Thoracic aorta (tissue), 2 donors: ENCODE measurements at places on chromosomes 6 and 20. TPM values are rescaled to one million over a fixed set of nuclear protein-coding genes. Genes with fewer than 3 reads are reported as not detected.

GRCh38 chr6:90369024-90369519, 72.4 kb upstream of the BACH2 start:
- peak; percentile 63 for DNase-seq

DNA sequence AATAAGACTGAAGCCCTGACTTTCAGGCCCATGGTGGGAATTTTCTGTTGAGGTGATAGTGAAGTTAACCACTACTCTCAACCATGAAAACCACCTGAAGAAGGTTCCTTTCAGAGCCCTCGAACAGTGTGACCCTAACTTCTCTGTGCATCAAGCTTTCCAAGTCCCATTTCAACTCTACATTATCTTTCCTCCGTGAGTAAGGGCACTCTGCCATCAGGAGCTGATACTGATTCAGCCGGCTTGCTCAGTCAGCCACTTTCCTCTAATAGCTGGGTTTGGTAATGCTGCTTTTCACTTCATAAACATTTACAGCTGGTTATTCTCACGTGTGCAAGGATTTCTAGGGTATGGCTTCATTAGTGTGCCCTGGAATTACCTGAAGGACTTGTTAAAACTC, 10.7 kb upstream of the SLA2 start:
- no peak for DNase-seq

- no peak for DNase-seq
These were observed 780.3 kb downstream of the PHF3 start for GRCh38 chr6:64415926-64416325.

- no peak for DNase-seq
These were observed 344.0 kb upstream of the PLCB4 start for GRCh38 chr20:8724884-8725283.

TRIM31 gene
- 2.0 TPM for total RNA-seq

DEFB126 gene
- not detected for total RNA-seq
